ENCODE measurements at places on chromosomes 11 and 22.

DNA sequence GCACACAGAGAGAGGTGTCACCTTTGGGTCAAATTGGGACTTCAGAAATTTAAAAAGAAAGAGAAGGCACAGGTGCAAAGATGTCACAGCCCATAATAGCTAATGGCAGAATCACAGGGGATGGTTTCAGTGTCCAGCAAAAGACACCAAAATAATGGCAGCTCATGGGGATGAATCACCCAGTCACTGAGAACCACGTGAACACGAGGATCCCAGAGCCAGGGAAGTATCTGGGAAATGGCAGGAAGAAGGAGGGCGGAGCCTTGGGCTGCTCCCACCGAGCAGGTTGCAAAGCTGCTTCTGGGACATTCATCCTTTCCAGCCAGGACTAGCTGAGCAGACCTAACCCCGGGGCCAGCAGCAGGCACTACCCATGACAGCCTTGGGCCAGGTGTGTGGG is 45.6 kb downstream of the TRMU start:
- DNase-seq: peak; percentile 6

- DNase-seq: no peak
Observed at GRCh38 chr22:49431551-49431950, 396.1 kb downstream of the BRD1 start.

- DNase-seq: peak; percentile 41
Observed at GRCh38 chr11:25094085-25094802, 597.4 kb downstream of the LUZP2 start.

- no peak for DNase-seq
Observed at GRCh38 chr11:86446163-86446923, 71.7 kb downstream of the CCDC81 start.

DNA sequence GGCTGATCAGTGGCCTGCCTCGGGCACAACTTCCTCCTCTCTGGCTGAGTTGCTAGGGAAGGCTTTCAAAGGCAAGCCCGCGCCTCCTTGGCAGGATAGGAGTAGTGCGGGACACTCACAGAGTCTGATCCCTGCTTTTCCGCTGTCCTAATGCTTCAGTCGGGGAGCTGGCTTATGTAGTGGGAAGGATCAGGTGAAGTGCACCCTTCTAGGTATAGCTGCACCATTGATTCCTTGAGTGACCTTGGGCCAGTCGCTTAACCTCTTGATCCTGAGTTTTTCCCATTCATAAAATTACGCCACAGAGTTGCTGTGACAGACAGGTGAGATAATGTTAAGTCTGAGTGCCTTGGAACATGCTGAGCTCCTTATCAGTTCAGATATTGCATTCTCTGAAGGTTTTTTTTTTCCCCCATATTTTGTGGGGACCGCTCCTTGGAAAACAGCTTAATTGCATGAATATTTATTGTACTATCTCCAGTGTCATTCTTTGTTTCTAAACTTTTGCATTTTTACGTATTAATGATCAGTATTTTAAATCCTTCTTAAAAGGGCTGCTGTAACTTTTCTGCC is 961 bp downstream of the IPO7 start:
- no peak for DNase-seq

- DNase-seq: no peak
Observed at GRCh38 chr11:60985991-60986915, 14.8 kb downstream of the CD6 start.
